ENCODE measurements at places on chromosomes 5 and 9. TPM values are rescaled to one million over a fixed set of nuclear protein-coding genes. Genes with fewer than 3 reads are reported as not detected.
A peak's percentile ranks its signal among the peaks of the same experiment; 100 is the strongest.

DNA sequence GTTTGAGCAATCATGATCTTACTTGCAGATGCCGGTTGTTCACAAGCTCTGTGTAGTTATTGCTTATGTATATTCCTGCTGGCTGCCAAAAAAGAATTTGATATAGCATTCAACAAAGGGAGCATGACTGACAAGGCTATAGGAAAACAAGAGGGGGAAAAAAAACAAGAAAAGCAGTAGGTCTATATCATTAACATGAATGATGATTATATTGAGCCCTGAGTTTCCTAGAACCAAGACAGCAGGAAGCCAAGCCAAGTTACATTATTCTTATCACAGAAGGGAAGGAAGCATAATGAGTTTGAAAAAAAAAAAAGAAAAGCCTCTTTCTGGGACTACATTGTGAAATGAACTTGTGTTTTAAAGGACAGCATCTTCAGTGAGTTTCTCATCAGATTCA lies 41.0 kb downstream of the TSTD2 start:
- no peak for DNase-seq

DNA sequence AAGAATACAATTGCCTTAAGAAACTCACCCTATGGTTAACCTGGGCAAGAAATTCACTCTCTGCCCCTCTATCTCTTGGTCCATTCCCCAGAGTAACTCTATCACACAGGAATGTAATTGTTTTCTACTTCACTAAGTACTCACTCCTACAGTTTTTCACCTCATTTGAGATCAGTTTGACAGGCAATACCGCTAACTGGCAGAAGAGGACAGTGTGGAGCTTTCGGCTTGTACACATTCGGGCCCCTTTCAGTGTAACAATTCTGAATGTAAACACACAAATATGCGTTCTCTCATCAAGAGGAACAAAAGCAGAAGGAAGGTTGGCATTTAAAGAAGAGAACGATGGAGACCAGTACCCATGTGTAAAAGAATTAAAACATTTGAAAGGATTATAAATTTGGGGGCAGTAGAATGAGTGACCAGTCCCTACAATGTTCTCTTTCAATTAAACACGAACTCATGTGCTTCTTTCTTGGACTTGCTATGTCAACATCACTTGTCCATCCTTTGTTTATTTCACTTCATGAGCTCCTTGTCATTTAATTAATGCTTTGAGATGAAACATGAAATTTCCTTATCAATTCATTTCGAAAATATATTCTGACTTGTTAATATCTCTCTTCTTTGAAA lies 188.5 kb upstream of the GRAMD2B start:
- DNase-seq: peak; percentile 5

- no peak for DNase-seq
Measured at GRCh38 chr9:14310311-14310710, 3.6 kb downstream of the NFIB start.

GRCh38 chr9:84669288-84670137 lies at the start of gene NTRK2:
Gene NTRK2 (plus strand): TSS chr9:84669729. CDS start chr9:84670749, 1,020 bp downstream.
- DNase-seq: peak; percentile 52

GRCh38 chr5:71972777-71973473 lies 134.3 kb upstream of the MAP1B start:
- no peak for DNase-seq

GLRA1 gene
- not detected for total RNA-seq

DNA sequence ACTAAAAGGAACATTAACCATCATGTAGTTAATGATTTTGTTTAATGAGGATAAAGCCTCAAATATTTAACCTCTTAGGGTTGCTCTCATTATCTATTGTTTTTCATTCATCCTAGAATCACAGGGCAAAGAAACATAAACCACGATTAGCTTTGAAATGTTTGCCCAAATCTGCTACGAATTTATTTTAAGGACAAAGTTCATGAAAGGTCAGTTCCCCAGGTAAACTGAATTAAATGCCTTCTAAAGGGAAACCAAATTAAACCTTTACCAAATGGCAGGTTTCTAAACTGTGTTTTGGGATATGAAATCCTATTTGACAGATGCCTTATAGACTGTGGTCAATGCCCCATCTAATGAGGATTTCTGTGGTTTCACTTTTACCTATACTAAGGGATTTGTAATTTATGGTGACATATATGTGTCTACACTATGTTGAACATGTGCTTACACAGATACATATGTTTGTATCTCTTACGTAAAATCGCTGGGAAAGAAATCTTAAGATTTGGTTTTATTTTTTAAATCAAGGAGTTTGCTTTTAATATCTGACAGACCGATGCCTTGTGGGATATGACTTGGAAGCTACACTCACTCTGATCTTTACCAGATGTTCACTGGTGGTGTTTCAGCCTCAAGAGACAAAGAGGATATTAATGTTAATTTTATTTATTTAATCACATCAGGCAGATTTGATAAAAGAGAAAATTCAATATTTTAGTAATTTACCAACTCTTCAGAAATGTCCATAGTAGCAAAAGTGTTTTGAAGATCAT lies 188.4 kb downstream of the GLIS3 start:
- no peak for DNase-seq

DNA sequence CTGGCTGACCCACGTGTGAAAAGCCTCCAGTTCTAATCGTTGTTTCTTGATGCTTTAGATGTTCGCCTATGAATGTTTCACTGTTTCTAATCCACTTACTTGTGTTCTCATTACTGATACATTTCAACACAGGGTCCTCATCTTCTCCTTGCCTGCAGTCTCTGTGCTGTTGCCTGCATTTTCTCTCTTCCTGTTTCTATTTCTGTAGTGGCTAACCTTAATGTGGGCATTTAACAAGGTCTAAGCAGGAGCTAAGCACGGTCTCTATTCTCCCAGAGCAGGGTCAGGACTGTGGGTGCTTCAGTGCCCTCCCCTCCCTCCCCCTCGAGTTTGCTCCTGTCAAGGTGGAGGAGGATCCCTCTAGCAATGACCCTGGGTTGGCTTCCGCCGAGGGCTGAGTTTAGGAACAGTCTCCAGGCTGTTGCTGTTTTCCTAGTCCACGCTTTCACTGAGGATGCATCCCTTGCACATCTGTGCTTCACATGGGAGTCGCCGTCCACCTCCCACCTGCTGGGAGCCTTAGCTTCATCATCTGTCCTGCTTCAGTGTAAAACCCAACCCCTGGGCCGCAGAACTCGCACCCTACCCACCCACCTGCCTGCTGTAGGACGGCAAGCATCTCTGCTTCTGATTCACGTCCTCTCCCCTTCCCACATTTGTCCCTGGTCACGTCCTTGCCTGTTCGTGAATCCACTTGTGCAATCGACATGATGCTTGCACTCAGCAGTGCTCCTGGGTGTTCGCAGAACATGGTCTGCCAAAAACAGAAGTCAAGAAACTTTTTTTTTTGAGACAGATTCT lies 2.4 kb upstream of the EXOC3 start:
- peak; percentile 5 for DNase-seq

GRCh38 chr5:72079288-72079687 lies 28.0 kb upstream of the MAP1B start:
- DNase-seq: no peak

KIF24 gene
- total RNA-seq: 7.7 TPM

CDC20B gene
- not detected for total RNA-seq

NOP16 gene
- total RNA-seq: 65.4 TPM

Measured in activated CD4-positive, alpha-beta T cell treated with anti-CD3 and anti-CD28 coated beads for 36 hours (primary cell).